ENCODE measurements at places on chromosomes 12 and 14.

DNA sequence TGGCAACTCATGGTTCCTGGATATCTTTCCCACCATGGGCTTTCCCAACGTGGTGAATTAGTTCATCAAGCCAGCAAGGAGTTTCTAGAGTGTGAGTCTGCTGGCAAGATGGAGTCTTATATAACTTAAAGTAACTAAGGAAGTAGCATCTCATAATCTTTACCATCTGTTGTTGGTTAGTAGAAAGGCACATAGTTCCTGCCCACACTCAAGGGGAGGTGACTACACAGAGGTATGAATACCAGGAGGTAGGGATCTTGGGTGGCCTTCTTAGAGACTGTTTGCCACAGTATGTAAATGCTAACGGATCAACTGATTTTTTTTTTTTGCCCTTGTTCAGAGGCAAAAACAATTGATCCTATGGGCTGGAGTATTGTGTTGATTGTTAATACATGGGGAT, 446.9 kb downstream of the ATP23 start:
- H3K27ac ChIP-seq = no peak overlapping the region
- no peaks in the 10 kb centered on the region for H3K27me3 ChIP-seq
- no peak for DNase-seq
- H3K4me3 ChIP-seq = no peak overlapping the region

- H3K27ac ChIP-seq = no peak overlapping the region
- no peaks in the 10 kb centered on the region for H3K4me1 ChIP-seq
- DNase-seq = no peak
- H3K27me3 ChIP-seq = peaks cover 5% of the 10 kb centered on the region
- H3K36me3 ChIP-seq = no peaks in the 10 kb centered on the region
- H3K4me3 ChIP-seq = no peak overlapping the region
Observed at GRCh38 chr14:88798156-88798555, 5.4 kb upstream of the EML5 start.

DNA sequence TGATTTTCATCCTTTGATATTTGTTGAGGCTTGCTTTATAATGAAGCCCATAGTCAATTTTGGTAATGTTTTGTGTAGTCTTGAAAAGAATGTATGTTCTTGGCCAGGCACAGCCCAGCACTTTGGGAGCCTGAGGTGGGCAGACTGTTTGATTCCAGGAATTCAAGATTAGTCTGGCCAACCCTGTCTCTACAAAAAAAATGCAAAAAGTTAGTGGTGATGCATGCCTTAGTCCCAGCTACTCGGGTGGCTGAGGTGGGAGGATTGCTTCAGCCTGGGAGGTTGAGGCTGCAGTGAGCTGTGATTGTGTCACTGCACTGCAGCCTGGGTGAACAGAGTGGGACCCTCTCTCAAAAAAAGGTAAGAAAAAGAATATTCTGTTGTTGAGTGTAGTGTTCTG, 10.8 kb downstream of the ETNK1 start:
- H3K36me3 ChIP-seq = no peaks in the 10 kb centered on the region
- DNase-seq = no peak
- no peak overlapping the region for H3K4me3 ChIP-seq
- peaks cover 1% of the 10 kb centered on the region for H3K27me3 ChIP-seq

- DNase-seq = no peak
- H3K27me3 ChIP-seq = peaks cover 25% of the 10 kb centered on the region
- H3K27ac ChIP-seq = peak overlapping the region; percentile 99
- peak overlapping the region; percentile 97 for H3K4me3 ChIP-seq
Observed at GRCh38 chr12:6945613-6946012, 1.8 kb downstream of the C12orf57 start.

DNA sequence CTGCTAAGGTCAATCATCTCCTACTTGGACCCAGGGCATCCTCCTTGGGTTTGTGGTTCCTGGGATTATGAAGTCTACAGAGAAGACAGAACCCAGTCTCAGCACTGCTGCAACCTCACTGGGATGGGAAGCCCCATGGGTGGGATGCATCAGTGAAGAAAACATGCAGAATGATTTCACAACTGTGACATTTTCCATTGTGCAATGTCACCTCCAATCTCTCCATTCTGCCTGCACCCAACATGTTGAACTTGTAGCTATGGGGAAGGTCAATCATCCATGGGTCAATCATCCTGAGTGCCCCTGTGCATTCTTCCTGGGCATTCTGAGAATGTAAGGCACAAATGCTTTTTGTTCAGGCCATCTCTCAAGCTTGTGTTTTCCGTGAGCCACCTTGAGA, 1004.4 kb upstream of the TMEM132C start:
- peaks cover 9% of the 10 kb centered on the region for H3K36me3 ChIP-seq
- no peak overlapping the region for H3K27ac ChIP-seq
- H3K4me1 ChIP-seq = no peaks in the 10 kb centered on the region
- no peak overlapping the region for H3K4me3 ChIP-seq
- no peak for DNase-seq
- no peaks in the 10 kb centered on the region for H3K27me3 ChIP-seq

GRCh38 chr14:101070540-101071492, 167.3 kb upstream of the RTL1 start:
- no peaks in the 10 kb centered on the region for H3K36me3 ChIP-seq
- no peak overlapping the region for H3K27ac ChIP-seq
- peaks cover 13% of the 10 kb centered on the region for H3K27me3 ChIP-seq
- no peak for DNase-seq
- H3K4me1 ChIP-seq = peaks cover 23% of the 10 kb centered on the region

- peaks cover 11% of the 10 kb centered on the region for H3K4me1 ChIP-seq
- no peaks in the 10 kb centered on the region for H3K36me3 ChIP-seq
Observed at GRCh38 chr14:54186821-54187763, 209.7 kb upstream of the CDKN3 start.

- peaks cover 33% of the 10 kb centered on the region for H3K36me3 ChIP-seq
- no peak overlapping the region for H3K27ac ChIP-seq
- no peak for DNase-seq
- no peaks in the 10 kb centered on the region for H3K4me1 ChIP-seq
- peaks cover 25% of the 10 kb centered on the region for H3K27me3 ChIP-seq
Observed at GRCh38 chr14:105582639-105583038, 56.3 kb downstream of the TMEM121 start.

DNA sequence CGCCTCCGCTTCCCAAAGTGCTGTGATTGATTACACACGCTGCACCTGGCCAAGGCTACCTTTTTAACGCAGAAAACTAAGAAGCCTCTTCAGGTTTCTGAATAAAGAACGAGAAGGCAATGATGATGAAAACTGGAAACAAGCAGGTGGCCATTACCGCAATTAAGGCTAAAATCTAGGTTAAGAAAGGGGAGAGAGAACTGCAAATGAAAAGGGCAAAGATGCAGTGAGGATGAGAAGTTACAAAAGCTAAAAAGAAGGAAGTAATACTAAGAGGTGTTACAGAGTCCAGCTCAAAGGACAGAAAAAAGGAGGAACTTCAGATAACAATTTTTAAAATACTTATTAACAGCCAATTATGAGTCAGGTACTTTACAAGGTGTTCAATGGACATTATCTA, 79.7 kb downstream of the DUSP16 start:
- no peaks in the 10 kb centered on the region for H3K27me3 ChIP-seq
- no peak overlapping the region for H3K27ac ChIP-seq
- no peak for DNase-seq

- no peak overlapping the region for H3K27ac ChIP-seq
- H3K27me3 ChIP-seq = peaks cover 1% of the 10 kb centered on the region
- H3K4me1 ChIP-seq = no peaks in the 10 kb centered on the region
- DNase-seq = no peak
- H3K36me3 ChIP-seq = peaks cover 5% of the 10 kb centered on the region
Observed at GRCh38 chr14:106185837-106186233, 659.5 kb downstream of the TMEM121 start.

GRCh38 chr14:88463318-88463717, 77.9 kb downstream of the SPATA7 start:
- H3K36me3 ChIP-seq = peaks cover 46% of the 10 kb centered on the region
- no peak for DNase-seq
- no peak overlapping the region for H3K27ac ChIP-seq
- H3K4me1 ChIP-seq = no peaks in the 10 kb centered on the region

GRCh38 chr14:102868956-102869547, 53.4 kb upstream of the AMN start:
- peaks cover 8% of the 10 kb centered on the region for H3K27me3 ChIP-seq
- no peak for DNase-seq
- H3K4me1 ChIP-seq = peaks cover 9% of the 10 kb centered on the region
- H3K27ac ChIP-seq = no peak overlapping the region
- no peak overlapping the region for H3K4me3 ChIP-seq

DNA sequence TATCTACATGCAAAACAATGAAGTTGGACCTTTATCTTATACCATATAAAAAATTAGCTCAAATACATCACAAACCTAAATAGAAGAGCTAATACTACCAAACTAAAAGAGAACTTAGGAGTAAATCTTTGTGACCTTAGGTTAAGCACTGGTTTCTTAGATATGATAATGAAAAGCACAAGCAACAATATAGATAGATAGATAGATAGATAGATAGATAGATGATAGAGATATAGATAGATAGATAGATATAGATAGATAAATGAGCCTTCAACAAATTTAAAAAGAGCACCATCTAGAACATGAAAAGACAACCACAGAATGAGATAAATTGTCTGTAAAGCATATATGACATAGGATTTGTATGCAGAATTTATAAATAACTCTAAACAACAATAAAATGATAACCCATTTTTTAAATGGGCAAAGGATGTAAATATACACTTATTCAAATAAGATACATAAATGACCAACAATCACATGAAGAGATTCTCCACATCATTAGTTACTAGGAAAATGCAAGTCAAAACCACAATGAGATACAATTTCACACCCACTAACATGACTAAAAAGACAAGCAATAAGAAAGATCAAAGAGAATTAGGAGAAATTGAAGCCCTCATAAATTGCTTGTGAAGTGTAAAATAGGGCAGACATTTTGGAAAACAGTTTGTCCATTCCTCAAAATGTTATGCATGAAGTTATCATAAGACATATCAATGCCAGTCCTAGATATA, 293.7 kb downstream of the BTG1 start:
- no peaks in the 10 kb centered on the region for H3K27me3 ChIP-seq
- no peak overlapping the region for H3K27ac ChIP-seq
- H3K4me1 ChIP-seq = peaks cover 10% of the 10 kb centered on the region
- DNase-seq = no peak

DNA sequence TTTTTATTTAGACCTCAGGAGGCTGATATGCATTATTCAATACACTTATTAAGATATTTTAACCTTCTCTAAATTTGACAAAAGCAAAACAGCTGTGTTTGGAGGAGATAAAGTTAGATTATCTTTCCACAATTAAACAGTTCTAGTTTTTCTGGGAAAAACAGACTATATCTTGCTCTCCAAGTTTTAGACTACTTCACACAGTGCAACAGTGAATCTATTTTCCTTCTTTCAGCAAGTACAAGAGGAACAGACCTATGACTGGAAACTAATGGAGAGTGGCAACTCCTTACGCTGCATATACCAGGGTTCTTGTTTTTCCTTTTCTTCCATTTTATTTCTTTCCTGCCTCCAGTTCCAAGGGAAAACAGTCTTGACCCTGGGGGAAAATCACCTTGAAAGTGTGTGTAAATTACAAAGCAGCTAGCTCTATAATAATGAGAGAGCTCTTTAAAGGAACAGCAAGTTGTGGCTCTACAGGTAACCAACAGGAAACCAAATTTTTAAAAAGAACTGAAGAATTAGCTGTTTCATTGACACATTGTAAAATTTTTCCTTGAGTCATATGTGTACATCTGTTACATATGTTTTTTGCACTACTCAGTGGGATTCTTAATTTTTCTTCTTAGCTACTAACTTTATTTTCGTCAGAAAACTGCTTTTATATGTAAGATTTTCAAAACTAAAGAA, 27.4 kb downstream of the DNM1L start:
- no peak overlapping the region for H3K27ac ChIP-seq
- no peak overlapping the region for H3K4me3 ChIP-seq
- no peaks in the 10 kb centered on the region for H3K27me3 ChIP-seq
- no peak for DNase-seq

GRCh38 chr14:95310635-95311380, 8.9 kb downstream of the CLMN start:
- DNase-seq = no peak
- H3K27ac ChIP-seq = no peak overlapping the region
- H3K4me1 ChIP-seq = peaks cover 12% of the 10 kb centered on the region
- H3K4me3 ChIP-seq = no peak overlapping the region
- H3K27me3 ChIP-seq = peaks cover 7% of the 10 kb centered on the region

- no peak for DNase-seq
- peak overlapping the region; percentile 36 for H3K4me3 ChIP-seq
- H3K27me3 ChIP-seq = peaks cover 8% of the 10 kb centered on the region
- H3K27ac ChIP-seq = no peak overlapping the region
- peaks cover 5% of the 10 kb centered on the region for H3K36me3 ChIP-seq
Observed at GRCh38 chr12:211639-212414, 2.1 kb downstream of the SLC6A12 start.

DNA sequence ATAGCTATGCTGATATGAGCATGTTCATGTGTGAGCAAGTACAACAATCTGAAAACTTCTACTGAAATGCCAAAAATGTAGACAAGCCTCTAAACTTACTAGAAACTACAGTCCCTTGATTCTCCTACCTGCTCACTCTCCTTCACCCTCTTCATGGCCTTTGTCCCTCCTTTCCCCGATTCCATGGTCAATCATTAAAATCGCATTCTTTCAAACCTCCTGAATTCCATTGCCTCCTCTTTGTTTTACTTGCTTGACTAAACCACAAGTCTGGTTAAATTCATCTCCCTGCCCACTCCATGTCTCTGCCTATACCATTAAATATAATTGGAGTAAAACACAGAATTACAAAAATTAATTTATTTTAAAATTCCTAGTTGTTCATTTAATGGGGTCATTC, 33.0 kb upstream of the SSTR1 start:
- no peaks in the 10 kb centered on the region for H3K4me1 ChIP-seq
- no peak overlapping the region for H3K27ac ChIP-seq
- no peaks in the 10 kb centered on the region for H3K27me3 ChIP-seq

- H3K4me1 ChIP-seq = peaks cover 16% of the 10 kb centered on the region
- peak overlapping the region; percentile 53 for H3K4me3 ChIP-seq
- H3K27me3 ChIP-seq = peaks cover 13% of the 10 kb centered on the region
Observed at GRCh38 chr12:131682510-131682895, 28.4 kb upstream of the SFSWAP start.

DNA sequence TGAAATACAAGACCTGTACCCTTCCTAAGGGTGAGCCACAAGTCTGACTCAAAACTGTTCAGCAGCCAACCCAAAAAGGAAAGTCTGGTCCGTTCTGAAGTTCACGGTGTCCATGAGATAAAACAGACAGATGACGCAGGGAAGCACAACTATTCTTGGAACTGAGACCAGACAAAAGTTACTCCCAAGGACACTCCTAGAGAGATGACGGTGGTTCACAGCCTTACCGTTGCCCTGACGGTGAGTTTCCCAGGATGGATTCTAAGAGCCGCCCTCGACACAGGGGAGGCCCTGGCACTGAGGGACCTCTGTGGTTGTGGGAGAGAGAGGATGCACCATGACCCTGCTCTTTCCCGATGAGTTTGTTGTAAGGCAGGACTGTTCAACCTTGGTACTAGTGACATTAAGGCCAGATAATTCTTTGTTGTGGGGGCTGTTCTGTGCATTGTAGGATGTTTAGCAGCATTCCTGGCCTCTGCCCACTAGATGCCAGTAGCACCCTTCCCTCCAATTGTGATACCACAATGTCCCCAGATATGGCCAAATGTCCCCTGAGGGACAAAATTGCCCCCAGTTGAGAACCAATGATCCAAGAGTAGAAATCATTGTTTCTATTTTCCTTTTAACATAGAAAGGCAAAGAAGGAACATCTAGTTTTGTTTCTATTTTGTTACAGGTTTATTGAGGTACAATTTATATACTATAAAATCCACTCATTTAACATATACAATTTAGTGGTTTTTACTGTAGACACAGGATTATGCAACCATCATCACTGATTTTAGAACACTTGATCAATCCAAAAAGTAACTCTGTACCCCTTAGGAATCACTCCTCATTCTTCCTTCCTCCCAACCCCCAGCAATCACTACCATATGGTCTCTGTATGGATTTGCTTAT, 23.0 kb downstream of the OR10P1 start:
- no peak overlapping the region for H3K4me3 ChIP-seq
- no peak overlapping the region for H3K27ac ChIP-seq
- H3K27me3 ChIP-seq = no peaks in the 10 kb centered on the region
- peaks cover 2% of the 10 kb centered on the region for H3K4me1 ChIP-seq
